T1000 (cell line): ENCODE measurements at places on chromosomes 13 and 19.
A peak's percentile ranks its signal among the peaks of the same experiment; 100 is the strongest.

DNA sequence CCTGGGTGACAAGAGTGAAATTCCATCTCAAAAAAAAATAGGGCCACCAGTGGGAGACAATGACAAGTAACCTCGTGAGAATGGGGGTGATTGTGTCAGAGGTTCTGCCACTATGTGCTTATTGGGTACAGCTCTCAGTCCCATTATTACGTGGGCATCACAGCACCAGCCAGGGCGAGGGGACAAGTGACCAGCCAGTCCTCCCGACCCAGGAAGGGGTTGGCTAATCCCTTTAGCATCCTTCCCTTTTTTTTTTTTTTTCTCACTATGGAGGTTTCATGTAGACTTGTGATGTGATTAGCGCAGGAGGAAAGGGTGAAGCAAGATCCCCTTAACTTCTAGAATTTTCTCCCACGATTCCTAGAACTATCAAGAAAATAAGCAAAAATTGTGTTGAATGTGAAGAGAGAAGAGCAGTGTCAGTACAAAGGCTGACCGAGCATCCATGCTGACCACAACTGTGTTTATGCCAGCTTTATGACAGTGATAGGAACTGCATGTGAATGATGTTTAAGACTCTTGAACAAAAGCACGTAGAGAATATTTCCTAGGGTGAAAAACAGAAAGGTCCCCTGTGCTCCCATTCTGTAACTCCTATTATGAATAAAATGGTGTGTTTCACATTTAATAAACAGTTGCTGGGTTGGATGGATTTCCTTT is 50.0 kb downstream of the ALOX5AP start:
- no peak for DNase-seq

GRCh38 chr19:43651758-43652545 is 12.3 kb upstream of the CADM4 start:
- peak; percentile 9 for DNase-seq

- no peak for DNase-seq
These were observed 103.5 kb downstream of the PRR20E start for GRCh38 chr13:57270493-57270892.

- no peak for DNase-seq
These were observed 74.2 kb downstream of the ATP11A start for GRCh38 chr13:112764028-112764427.

DNA sequence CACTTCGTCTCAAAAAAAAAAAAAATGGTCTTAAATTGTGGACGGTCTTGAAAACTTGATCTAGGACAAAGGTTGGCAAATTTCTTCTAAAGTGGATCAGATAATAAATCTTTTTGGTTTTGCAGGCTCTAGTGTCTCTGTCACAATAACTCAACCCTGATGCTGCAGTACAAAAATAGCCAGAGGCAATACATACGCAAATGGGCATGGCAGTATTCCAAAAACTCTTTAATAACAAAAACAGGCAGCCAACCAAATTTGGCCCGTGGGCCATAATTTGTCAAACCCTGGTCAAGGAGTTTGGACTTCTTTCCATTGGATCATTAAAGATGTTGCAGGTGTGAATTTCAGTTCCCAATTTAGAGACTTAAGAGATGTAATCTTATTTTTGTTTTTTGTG is 93.5 kb upstream of the MRI1 start:
- no peak for DNase-seq

GRCh38 chr13:101098873-101099272 is 317.4 kb downstream of the NALCN start:
- DNase-seq: no peak

DNA sequence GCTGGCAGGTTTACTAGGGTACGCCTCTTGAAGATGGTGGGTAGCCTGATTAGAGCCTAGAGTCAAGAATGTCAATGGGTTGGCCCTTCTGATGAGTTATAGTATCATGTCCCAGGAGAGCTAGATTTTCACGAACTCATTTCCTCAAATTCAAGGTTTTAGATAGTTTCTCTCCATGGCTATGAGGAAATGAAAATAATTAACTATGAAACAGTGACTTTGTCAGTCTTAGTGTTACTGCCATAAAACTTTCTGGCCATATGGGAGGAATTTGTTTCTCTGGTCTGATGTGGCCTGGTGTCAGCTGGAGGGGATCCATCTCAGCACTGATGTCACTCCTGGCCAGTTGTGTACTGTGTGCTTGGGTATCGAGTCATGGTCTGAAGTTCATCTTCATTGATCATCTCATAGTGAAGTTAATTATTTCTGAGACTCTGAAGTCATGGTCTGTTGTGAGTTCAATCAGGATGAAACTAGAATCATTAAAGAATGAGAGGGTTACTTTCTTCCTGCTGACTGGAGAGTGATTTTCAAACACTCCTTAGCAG is 49.4 kb upstream of the TNFSF11 start:
- DNase-seq: no peak

DNA sequence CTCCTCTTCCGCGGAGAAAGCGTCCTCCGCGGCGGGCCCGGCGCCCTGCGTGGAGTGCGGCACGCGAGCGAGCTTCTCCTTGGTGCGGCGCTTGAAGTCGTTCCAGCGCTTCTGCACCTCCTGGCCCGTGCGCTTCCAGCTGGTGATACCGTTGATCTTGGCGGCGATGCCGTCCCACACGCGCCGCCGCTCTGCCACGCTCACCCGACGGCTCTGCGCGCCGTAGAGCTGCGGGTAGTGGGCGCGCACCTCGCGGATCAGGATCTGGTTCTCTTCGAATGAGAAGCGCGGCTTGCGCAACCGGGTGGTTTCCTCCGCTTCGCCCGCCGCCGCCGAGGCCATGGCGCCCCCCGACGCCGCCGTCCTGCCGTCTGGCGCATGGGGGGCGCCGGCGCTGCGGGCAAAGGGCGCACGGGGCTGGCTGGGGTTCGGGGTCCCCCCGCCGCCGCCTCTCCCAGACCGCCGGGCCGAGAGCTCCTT is 941 bp downstream of the MYPOP start:
- no peak for DNase-seq

GRCh38 chr19:19207637-19208572 is 3.9 kb upstream of the NCAN start:
- DNase-seq: no peak

- no peak for DNase-seq
These were observed 51.5 kb downstream of the ATP7B start for GRCh38 chr13:51959773-51960172.

GRCh38 chr13:107886118-107886517 is 329.2 kb downstream of the LIG4 start:
- no peak for DNase-seq

GRCh38 chr13:23754506-23754905 is 134.7 kb downstream of the MIPEP start:
- DNase-seq: no peak

GRCh38 chr13:104694397-104694796 is 1628.2 kb upstream of the SLC10A2 start:
- no peak for DNase-seq

- no peak for DNase-seq
These were observed 6.1 kb upstream of the LSM4 start for GRCh38 chr19:18329035-18329376.

- peak; percentile 58 for DNase-seq
These were observed 6.0 kb downstream of the TEKTIP1 start for GRCh38 chr19:3544742-3545668.

GRCh38 chr13:51523082-51523518 is 61.2 kb upstream of the WDFY2 start:
- no peak for DNase-seq

DNA sequence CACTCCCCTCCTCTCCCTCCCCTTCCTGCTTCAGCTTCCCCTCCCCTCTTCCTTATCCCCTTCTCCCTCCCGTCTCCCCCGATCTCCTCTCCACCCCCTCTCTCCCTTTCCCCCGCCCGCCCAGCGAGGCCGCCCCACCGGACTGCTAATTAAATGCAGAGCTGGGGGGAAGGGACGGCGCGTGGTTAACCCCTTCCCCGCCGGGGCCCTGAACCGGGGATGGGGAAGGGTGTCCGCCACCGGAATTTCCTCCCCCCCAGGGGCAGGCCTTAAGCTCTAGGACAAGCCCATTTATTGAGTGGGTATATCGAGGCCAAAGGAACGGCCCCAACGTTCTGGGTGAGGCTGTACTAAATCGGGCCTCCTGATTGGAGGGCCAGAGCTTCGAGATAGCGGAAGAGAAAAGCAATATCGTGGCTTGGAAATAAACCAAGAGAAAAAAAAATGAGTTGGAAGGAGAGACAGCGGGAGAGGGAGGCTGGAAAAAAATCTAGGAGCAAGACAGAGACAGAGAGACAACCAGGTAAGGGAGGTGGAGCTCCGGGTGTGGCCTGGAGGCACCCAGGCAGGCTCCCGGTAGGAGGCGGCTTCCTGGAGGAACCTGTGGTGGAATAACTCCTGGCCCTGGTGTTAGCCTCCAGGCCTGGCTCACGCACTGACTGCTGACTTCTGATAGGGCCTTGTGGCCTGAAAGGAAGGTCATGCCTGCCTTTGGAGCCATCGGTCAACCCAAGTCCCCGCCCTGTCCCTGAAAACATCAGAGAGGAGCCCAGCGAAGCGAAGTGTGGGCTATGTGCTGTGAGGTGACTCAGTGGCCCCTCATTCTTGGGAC is 11.6 kb upstream of the JUND start:
- DNase-seq: no peak

DNA sequence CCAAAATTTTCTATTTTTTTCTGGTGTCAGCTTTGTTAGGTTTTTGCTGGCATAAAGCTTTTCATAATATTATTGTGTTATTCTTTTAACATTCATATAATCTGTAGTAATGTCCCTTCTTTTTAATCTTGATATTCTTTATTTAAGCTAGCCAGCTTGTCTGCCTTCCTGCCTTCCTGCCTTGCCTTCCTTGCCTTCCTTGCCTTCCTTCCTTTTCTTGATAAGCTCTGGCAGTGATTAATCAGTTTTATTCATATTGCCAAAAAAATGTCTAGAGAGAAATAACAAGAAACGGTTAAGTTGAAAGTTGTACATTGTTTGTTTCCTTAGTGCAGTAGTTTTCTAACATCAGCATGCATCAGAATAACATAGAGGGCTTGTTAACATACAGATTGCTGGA is 257.5 kb downstream of the MAB21L1 start:
- no peak for DNase-seq

DNA sequence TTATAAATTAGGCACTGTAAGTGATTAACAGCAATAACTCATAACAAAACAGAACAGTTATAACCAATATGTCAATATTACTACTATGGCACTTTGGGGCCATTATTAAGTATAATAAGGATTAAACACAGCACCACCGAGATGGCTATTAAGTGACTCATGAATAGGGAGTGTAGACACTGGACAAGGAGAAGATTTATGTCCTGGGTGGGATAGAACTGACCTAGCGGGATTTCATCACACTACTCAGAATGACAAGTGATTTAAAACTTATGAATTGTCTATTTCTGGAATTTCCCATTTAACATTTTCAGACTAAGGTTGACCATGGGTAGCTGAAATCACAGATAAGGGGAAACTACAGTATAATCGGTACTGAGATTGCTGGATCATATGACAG is 79.0 kb upstream of the SLC7A1 start:
- DNase-seq: no peak

GRCh38 chr19:18419699-18420460 is 682 bp downstream of the SSBP4 start:
- DNase-seq: no peak

- no peak for DNase-seq
These were observed 106.3 kb downstream of the KCTD15 start for GRCh38 chr19:33902802-33903488.
